ENCODE measurements at places on chromosomes 5 and 9. TPM values are rescaled to one million over a fixed set of nuclear protein-coding genes. Genes with fewer than 3 reads are reported as not detected.

The ARSI gene
- total RNA-seq: 7.3 TPM

The CNTLN gene
- total RNA-seq: 6.1 TPM

GRCh38 chr9:113484258-113484730 is 20.8 kb downstream of the RGS3 start:
- no peak for DNase-seq

- no peak for DNase-seq
These were observed 4.3 kb downstream of the CACFD1 start for GRCh38 chr9:133463864-133464615.
